Esophagus squamous epithelium (tissue), 5 donors: ENCODE measurements at places on chromosomes 4 and X.

DNA sequence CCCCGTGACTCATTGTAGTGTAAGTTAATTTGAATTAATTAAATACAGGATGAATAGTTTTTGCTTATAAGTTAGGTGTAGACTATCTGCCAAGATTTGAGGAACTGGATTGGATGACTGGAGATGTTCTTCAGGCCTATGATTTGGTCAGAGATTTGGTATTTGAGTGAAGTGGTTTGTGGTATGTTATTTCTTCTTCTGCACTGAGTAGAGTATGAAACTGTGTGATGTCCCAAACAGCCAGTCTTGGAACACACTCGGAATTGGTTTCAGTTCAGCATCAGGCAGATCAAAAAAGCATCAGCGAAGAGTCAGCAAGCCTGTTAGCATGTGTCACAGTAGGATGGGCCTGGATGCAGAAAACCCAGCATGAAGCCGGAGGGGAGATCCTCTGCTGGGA, 294.1 kb downstream of the ARHGAP10 start:
- no peaks in the 10 kb centered on the region for H3K4me1 ChIP-seq
- no peak for DNase-seq
- H3K36me3 ChIP-seq = no peaks in the 10 kb centered on the region
- no peaks in the 10 kb centered on the region for H3K27me3 ChIP-seq

- H3K27ac ChIP-seq = no peak overlapping the region
- DNase-seq = no peak
- H3K27me3 ChIP-seq = no peaks in the 10 kb centered on the region
- H3K4me3 ChIP-seq = no peak overlapping the region
Observed at GRCh38 chrX:13087322-13088155, 43.1 kb upstream of the FAM9C start.

- no peaks in the 10 kb centered on the region for H3K4me1 ChIP-seq
- no peak for DNase-seq
Observed at GRCh38 chrX:136477026-136477425, 10.7 kb upstream of the BRS3 start.

- no peak overlapping the region for H3K4me3 ChIP-seq
- DNase-seq = no peak
- no peak overlapping the region for H3K27ac ChIP-seq
- peaks cover 13% of the 10 kb centered on the region for H3K4me1 ChIP-seq
- H3K36me3 ChIP-seq = no peaks in the 10 kb centered on the region
Observed at GRCh38 chrX:153608376-153608775, 9.4 kb upstream of the CCNQ start.

- H3K36me3 ChIP-seq = no peaks in the 10 kb centered on the region
- H3K4me1 ChIP-seq = peaks cover 3% of the 10 kb centered on the region
- peaks cover 5% of the 10 kb centered on the region for H3K27me3 ChIP-seq
- H3K27ac ChIP-seq = no peak overlapping the region
Observed at GRCh38 chr4:8346838-8347605, 77.5 kb downstream of the HTRA3 start.

DNA sequence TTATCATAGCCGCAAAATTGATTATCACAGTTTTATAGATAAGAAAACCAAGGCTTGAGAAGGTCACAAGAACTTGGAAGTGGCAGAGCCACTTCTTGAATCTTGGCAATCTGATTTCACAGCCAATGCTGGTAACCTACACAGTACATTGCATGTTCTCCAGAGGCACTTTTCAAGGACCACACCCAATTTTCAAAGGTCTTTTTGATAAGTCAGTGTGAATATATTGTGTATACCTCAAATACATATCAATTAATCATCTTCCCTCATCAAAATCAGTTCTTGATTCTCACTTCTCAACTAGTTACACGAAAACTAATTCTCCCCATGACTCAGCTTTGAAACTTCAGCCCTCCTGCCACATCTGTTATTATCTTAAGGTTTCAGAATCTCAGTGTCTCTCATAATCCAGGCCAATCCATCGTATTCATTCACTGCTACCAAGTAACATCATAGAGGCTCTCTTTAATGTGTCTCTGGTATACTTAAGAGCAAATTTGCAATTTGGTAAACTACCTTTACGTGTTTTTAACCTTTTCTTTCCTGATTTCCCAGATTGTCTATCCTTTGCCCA, 16.8 kb downstream of the CAMK2D start:
- H3K4me1 ChIP-seq = peaks cover 2% of the 10 kb centered on the region
- no peaks in the 10 kb centered on the region for H3K27me3 ChIP-seq
- H3K36me3 ChIP-seq = peaks cover 4% of the 10 kb centered on the region
- H3K27ac ChIP-seq = no peak overlapping the region
- no peak overlapping the region for H3K4me3 ChIP-seq

DNA sequence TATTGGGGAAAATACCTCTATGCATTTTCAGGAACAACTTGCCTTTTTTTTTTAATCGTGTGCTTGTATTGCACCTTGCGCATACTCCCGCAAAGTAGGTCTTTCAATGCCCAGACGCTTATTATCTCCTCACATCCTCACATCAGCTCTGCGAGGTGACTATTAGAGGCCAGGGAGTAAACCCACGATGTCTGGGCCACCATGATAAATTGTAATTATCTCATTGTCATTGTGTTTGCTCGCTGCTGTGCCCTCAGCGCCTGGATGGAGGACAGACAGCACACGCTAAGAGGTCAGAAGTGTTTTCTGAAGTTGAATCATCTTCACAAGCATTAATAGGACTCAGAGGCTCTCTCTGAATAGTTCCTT, 1.0 kb upstream of the RELL1 start:
- DNase-seq = no peak
- H3K36me3 ChIP-seq = no peaks in the 10 kb centered on the region
- no peaks in the 10 kb centered on the region for H3K27me3 ChIP-seq

- H3K27me3 ChIP-seq = no peaks in the 10 kb centered on the region
- no peak for DNase-seq
- no peak overlapping the region for H3K27ac ChIP-seq
- H3K4me1 ChIP-seq = peaks cover 7% of the 10 kb centered on the region
Observed at GRCh38 chrX:45775468-45775867, 574.8 kb upstream of the DIPK2B start.

DNA sequence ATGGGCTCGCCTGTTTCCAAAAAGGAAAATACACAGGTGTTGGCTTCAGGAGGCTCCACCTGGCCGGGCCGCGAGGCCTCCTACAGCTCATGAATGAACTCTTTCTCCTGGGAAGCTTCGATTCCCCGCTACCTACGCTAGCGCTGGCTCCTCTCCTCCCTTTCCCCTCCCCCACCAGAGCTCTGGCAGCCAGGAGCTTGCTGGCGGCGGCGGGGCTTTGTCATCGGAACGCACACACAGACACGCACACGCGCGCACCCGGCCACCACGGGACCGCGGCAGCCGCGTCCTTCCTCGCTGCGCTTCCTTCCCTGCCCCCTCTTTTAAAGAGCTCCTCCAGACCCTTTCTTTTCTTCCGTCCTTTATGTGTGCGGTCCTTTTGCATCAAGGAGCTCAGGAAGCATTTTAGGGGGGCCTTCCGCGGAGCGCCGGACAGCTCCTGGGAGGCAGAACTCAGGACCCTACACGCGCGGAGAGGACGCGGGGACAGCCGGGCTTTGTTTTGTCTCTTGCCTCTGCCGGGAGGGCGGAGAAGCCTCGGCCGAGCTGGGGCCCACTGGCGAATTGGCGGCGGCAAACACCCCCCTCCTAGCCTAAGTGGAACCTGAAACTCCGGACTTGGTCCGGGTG, 70.2 kb upstream of the BCOR start:
- peaks cover 15% of the 10 kb centered on the region for H3K4me1 ChIP-seq
- no peak for DNase-seq
- H3K27ac ChIP-seq = no peak overlapping the region

- no peaks in the 10 kb centered on the region for H3K4me1 ChIP-seq
- no peaks in the 10 kb centered on the region for H3K27me3 ChIP-seq
- no peak overlapping the region for H3K4me3 ChIP-seq
- H3K27ac ChIP-seq = peak overlapping the region; percentile 16
- no peak for DNase-seq
Observed at GRCh38 chr4:152663203-152664066, 16.4 kb downstream of the TMEM154 start.

DNA sequence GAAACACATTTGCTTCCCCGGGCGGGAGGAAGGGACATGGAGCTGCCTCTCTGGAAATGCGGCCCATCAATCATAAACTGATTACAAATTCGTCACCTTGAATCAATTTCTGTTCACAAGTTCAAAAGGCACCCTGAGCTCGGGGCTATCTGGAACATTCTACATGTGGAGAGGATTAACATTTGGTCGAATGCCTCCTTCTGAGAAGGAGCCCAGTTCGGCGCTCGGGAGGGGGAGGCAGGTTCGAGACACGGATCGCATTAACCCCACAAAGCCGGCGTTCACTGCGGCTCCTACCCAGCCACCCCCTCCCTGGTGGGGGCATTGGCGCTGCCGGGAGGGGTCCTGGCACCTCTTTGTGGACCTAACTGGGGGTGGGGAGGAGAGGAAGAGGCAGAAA, 108.0 kb downstream of the CPZ start:
- DNase-seq = no peak
- no peaks in the 10 kb centered on the region for H3K36me3 ChIP-seq
- no peaks in the 10 kb centered on the region for H3K27me3 ChIP-seq
- H3K27ac ChIP-seq = no peak overlapping the region
- H3K4me3 ChIP-seq = no peak overlapping the region

GRCh38 chr4:116469582-116469981, 615.8 kb downstream of the TRAM1L1 start:
- DNase-seq = no peak
- H3K36me3 ChIP-seq = no peaks in the 10 kb centered on the region
- no peaks in the 10 kb centered on the region for H3K4me1 ChIP-seq
- H3K4me3 ChIP-seq = no peak overlapping the region
- H3K27ac ChIP-seq = no peak overlapping the region
- H3K27me3 ChIP-seq = no peaks in the 10 kb centered on the region
